NCI-H510A treated with DMSO at 0.1 percent for 48 hours (cell line): ENCODE measurements at places on chromosomes 1 and 21.

DNA sequence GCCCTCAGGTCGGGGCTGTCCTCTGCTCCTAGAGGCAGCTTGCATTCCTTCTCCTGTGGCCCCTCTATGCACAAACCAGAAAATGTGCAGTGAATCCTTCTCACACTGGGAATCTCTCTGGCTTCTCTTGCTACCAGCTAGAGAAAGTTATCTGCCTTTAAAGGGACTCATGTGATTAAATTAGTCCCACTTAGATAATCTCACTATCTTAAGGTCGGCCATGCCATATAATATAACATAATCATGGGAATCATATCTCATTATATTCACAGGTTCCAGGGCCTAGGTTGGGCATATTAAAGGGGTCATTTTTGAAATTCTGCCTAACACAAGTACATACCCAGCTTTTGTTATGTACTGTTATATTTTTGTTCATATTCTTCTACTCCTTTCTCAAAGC is 31.4 kb downstream of the PTGFR start:
- DNase-seq = no peak

DNA sequence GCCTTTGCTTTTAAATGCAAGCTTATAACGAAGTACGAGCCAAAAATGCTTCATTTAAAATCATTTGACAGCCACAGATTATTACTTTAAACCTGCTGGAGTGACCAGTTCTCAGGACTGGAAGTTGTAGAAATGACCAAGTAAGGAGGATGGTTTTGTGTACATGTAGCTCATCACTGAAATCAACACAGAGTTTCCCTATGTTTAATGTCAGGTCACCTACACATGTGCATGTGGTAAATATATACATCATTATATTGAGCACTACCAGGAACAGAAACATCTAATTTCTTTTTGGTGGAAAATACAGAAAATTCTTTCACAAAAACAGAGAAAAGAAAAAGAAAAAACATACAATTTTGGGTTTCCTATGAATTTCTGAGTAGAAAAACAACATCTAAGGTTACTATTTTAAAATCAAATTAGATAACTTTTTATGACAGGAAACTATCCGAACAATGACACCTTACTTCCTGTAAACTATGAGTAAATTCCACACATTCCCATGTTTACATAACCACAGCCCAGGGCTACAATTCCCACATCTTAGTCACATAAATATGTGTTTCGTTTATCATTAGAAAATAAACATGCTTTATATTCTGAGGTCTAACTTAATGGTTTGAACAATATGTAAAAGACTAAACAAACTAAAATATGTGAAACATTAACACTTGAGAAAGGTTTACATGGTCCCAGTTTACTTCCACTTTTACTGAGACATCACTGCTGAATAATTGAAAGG is 73.6 kb downstream of the ZNF281 start:
- no peak for DNase-seq

GRCh38 chr1:46480959-46481646 is 8.5 kb upstream of the DMBX1 start:
- no peak for DNase-seq

GRCh38 chr21:46173573-46173972 is 10.7 kb downstream of the SPATC1L start:
- DNase-seq = no peak

DNA sequence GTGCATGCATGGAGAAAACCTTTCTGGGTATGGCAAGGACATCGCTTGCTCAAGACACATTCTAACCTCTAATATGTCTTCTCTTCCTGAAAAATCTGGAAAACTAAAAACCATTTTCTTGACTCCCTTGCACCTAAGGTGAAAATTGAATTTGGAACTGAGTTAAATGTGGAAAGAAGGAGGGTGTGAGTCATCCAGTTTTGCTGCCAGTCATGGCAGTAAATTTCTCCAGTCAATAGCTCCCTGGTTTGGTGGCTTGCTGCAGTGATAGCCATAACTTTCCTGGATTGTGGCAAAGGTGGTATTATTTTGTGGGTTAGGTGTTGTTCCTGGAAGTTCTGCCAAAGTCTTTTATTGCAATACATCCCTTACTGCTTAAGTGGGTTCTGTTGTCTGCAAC is 2.5 kb downstream of the ZCCHC17 start:
- no peak for DNase-seq

GRCh38 chr1:6386371-6386949 is 7.1 kb downstream of the ACOT7 start:
- DNase-seq = no peak

DNA sequence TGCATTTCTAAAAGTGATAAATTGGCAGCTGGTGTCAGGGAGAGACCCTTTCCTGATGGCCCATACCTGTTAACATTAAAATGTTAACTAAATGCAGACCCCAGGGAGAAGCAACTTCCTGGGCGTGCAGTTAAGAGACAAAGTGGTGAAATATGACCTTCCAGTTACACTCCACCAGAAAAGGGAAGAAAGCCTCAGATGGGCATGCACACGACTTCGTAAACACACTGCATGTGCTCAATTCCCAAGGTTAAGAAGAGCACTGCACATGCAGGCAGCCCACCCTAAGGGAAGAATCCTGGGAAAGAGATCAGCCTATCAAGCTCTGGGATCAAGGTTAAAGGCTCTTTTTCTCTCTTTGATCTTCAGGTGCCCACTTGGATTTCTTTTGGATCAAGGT is 9.7 kb upstream of the GBP6 start:
- DNase-seq = no peak

DNA sequence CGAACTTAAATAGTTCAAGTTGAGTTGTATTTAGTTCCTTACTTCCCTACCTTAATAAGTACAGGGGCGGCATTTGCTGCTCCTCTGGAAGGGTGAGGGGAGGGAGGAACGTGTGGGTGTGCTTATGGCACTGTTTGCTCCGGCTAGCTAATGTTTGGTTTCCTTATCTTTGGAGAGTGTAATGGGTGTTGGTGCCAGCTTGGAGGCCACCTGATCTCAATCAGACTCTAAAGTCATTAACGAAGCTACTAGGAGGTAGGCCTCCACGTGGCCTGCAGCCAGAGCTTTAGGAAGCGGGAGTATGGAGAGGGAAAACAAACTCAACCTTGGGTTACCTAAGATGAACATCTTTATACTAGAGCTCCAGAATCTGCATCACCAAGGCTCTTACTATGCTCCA is 43.0 kb upstream of the RAP1A start:
- no peak for DNase-seq

DNA sequence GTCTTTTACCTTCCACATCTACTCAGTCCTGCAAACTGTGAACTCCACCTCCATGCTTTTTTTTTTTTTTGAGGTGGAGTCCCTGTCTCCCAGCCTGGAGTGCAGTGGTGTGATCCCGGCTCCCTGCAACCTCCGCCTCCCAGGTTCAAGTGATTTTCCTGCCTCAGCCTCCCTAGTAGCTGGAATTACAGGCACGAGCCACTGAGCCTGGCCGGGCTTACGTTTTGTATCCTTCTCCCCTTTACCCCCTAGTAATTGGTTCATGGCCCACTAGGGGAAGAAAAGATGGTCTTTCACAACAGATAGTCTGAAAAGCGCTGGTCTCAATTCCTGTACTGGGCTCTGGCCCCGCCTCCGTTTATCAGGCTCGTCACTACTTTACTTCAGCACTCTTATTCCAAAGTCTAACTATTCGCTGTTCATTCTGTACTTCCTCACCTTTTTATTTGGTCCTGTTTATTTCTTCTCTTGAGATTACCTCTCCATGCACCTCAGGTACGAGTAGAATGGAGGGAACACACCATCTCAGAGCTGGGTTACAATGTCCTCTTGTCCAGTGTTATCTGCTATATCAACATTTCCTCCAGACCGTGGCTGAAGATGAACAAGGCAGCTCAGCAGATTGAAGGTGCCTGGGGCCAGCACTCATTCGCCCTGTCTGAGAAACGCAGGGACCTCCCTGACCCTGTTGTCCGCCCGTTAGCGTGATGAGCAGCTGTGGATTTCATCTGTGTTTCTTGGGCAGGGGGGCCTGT is 16.2 kb downstream of the CNST start:
- DNase-seq = no peak

DNA sequence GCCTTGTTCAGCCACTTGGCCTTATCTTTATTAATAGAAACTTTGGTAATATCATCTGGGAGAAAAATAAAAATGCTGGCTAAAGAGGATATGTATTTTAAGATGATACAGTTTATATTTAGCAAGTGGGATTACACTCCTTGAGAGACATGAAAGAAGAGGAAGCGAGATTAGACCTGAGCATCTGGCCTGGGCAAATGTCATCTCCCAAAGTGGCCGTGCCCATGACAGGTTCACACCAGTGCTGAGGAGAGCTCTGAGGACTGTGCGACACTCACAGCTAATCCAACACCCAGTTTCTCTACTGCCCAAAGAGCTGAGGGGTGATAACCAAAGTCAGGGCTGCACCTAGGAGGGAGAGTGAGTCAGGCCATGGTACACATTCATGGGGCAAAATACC is 121.7 kb upstream of the DUSP10 start:
- no peak for DNase-seq

DNA sequence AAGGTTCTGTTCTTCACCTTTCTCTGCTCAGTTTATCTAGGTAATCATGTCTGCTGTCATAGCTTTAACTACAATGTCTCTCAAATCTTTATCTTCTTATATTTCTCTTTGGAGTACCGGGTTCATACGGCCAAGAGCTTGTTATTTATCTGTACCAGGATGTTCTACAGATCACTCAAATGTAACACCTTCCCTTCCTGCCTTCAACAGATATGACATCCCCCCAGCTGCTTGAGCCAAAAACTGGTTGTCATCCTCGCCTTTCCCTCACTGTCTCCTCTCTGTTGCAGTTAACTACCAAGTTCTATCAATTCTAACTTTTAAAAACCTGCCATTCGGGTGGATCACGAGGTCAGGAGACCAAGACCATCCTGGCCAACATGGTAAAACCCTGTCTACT is 148.9 kb downstream of the PHTF1 start:
- DNase-seq = no peak

DNA sequence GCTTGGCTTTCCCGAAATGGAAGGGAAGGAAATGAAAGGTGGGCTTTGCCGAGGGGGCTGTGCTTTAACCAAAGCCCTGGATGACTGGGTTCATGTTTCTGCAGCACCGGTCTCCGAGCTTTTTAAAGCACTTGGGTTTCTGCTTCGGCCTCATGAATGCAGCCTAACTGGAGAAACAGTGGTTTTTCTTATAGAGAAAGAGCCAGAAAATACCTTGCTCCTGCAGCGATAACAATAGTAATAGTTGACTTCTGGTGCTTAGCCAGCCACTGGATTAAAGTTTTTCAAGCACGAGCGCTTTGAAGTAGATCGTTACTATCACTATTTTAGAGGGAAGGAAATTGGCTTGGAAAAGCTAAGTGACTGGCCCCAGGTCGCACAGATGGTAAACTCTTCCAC is 500 bp upstream of the DOCK7 start:
- peak; percentile 78 for DNase-seq

- no peak for DNase-seq
Measured at GRCh38 chr1:29183287-29183686, 1.6 kb upstream of the SRSF4 start.

GRCh38 chr1:155648207-155649147 is 38.5 kb downstream of the MSTO1 start:
- no peak for DNase-seq

- DNase-seq = peak; percentile 26
Measured at GRCh38 chr1:231216498-231216897, 24.5 kb upstream of the GNPAT start.

DNA sequence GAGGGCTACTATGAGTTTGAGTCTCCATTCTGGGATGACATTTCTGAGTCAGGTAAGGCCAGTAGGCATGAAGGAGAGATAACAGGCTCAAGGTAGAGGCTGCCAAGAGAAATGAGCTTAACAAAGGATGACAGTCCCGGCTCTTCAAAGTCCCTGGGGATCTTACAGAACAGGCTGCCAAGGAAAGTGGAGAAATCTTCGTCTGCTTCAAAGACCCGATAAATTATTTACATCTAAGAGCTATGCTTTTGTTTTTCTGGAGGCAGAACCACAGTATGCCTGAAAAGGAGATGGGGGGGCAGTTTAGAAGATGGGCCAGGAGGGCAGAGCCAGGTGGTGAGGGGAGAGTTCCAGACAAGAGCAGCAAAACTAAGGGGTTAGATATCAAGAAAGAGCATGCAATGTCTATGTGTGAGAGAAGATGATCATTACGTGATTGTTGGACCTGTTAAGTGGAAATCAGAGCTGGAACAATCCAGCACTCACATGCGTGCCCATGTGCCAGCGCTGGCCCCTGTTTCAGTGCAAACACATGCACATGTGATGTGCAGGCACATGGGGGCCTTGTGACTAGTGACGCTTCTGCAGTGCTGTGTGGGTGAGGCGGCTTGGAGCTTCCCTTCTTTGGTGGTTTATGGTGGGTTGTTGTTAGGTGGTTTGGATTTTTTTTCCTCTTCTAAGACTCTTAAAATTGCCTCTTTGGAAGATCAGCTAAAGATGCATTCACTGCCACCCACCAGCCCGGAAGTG is 25.7 kb downstream of the CAMK1G start:
- no peak for DNase-seq

GRCh38 chr1:218967836-218968235 is 205.8 kb upstream of the LYPLAL1 start:
- no peak for DNase-seq

DNA sequence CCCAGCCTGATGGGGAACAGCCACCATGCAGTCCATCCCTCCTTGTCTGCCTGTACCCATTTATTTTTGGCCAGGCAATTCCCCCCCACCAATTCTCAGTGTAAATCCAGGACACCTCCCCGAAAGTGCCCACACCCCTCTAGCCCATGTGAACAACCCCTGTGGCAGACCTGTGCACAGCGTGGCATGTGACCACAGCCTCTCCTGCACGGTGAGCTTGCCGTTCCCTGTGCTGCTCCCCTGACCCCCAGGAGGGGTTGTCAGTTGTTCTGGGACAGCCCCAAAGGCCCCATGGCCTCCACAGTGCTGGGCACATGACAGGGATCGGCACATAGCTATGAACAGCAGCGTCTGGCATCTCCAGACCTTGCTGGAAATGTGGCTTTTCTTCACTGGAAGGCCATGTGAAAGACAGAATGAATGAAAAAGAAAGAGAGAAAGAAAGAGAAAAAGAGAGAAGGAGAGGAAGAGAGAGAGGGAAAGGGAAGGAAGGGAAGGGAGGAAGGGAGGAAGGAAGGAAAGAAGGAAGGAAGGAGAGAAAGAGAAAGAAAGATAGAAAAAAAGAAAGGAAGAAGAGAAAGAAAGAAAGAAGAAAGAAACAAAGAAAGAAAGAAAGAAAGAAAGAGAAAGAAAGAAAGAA is 3.9 kb downstream of the CAPN9 start:
- no peak for DNase-seq

DNA sequence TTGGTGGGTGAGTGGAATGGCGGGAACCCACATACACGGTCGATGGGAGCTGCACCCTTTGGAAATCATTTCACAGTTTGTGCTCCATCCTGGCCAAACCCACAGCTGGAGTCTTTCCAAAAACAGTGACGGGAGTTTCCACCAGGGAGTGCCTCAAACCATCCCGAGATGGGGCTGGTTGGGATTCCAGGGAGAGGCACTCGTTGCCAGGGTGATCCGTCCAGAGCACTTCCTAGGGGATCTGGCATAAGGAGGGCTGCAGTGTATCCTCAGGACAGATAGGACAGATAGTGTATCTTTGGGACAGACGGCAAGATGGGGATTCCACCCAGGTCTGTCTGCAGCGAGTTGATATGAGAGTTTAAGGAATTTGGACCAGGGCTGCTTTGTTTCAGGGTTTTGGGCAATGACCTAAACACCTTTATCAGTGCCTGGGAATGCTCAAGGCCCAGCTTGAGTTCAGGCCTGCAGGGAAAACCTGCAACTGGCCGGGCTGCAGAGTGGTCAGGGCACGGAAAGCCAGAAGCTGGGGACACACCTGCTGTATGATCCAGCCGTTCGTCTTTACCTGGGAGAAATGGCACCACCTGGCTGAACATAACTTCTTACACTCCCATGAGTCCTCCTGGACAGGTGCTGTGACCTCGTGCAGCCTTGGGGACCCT is 3.4 kb upstream of the POFUT2 start:
- DNase-seq = no peak

- no peak for DNase-seq
Measured at GRCh38 chr1:33655496-33655895, 183.1 kb downstream of the ZSCAN20 start.
